ENCODE measurements at places on chromosomes 7 and 10. TPM values are rescaled to one million over a fixed set of nuclear protein-coding genes. Genes with fewer than 3 reads are reported as not detected.

Gene GIMAP8
- not detected for total RNA-seq

Gene ZNF783
- 50.0 TPM for total RNA-seq

Gene NRP1
- total RNA-seq, result 0.71 TPM

Gene SEC61A2
- total RNA-seq, result 6.6 TPM

Gene LRMDA
- not detected for total RNA-seq

- no peak for DNase-seq
- no peaks in the 10 kb centered on the region for H3K27me3 ChIP-seq
- H3K4me1 ChIP-seq, result peaks cover 3% of the 10 kb centered on the region
- no peaks in the 10 kb centered on the region for H3K36me3 ChIP-seq
- H3K4me3 ChIP-seq, result no peak overlapping the region
Measured at GRCh38 chr10:112952282-112953173, 2.5 kb downstream of the TCF7L2 start.

GRCh38 chr7:152459724-152460251, 24.0 kb upstream of the KMT2C start:
- H3K36me3 ChIP-seq, result no peaks in the 10 kb centered on the region
- DNase-seq, result peak; percentile 45
- peaks cover 4% of the 10 kb centered on the region for H3K4me1 ChIP-seq
- no peaks in the 10 kb centered on the region for H3K27me3 ChIP-seq

DNA sequence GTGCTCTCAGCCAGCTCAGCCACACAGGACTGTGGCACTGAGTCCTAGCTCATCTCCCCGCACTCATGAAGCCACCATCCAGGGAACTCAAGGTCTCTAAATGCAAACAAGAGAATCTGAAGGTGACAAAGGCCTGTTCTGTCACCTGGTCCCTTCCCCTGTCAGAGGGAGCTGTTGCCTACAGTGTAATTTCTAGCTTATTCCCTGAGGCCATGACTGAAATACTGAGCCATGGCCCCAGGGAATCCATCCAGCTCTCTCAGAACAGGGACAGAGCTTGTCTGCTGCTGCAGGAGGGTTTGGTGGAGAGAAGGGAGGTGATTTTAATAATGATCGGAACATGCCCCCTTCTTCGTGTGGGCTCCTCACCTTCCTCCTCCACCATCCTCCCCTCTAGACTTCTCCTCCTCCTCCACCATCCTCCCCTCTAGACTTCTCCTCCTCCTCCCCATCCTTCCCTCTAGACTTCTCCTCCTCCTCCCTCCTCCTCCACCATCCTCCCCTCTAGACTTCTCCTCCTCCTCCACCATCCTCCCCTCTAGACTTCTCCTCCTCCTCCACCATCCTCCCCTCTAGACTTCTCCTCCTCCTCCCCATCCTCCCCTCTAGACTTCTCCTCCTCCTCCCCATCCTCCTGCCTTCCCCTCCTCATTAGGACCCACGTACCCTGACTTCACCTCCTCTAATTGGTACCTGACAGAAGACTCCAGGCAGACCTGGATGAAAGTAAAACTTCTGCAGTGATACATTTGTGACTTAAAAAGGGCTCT, 338.0 kb upstream of the MKI67 start:
- H3K4me1 ChIP-seq, result no peaks in the 10 kb centered on the region
- H3K27ac ChIP-seq, result no peak overlapping the region
- no peaks in the 10 kb centered on the region for H3K27me3 ChIP-seq

DNA sequence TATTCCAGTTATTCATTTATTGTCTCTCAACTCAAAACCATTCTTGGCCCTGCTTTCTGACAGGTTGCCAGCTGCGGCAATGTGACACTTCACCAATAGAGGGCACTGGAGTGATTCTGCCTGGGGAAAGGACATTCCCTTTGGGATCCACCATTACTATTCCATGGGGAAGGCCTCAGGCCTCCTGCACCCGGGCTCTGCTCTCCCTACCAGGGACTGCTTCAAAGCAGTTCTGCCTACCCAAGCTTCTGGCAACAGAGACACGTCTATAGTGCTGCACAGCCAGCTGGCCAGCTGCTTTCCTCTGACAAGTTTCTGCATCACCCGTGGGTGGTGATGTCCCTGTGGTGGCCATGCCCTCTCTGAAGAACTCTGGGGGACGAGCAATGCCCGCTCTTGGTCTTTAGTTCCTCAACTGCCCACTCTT, 163.8 kb downstream of the ELMO1 start:
- H3K27ac ChIP-seq, result no peak overlapping the region
- peak; percentile 49 for DNase-seq
- H3K36me3 ChIP-seq, result no peaks in the 10 kb centered on the region
- peaks cover 37% of the 10 kb centered on the region for H3K4me1 ChIP-seq
- H3K4me3 ChIP-seq, result no peak overlapping the region

DNA sequence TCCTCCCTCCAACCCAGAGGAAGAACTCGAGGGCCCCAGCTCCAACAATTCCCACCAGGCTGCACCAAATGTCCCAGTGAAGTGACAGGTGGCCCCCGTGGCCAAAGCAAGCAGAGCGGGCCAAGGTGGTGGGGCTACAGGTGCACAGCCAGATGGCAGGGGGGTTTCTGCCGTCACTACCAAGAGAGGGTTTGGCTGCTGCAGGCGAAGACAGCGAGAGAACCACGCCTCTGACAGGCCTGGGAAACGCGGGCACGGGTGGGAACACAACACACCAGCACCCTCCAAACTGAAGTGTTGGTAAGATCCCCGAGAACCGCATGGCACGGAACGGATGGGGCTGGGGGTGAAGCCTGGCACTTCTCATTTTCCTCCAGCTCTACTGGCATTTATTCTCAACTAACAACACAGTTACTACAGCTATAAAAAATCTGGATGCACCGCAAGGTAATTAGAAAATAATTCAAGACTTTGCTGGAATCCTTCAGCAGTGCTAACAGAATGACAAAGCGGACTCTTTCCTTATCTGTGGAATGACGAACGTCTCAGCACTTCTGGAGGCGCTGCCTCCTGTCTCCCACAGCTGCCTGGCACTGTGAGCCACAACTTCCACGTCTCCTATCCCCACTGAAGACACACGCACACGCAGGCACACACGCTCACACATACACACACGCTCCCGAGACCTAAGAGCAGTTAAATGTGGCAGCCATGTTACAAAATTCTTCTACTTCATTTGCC, 167.9 kb downstream of the TCERG1L start:
- H3K4me3 ChIP-seq, result no peak overlapping the region
- H3K27ac ChIP-seq, result no peak overlapping the region
- no peak for DNase-seq
- no peaks in the 10 kb centered on the region for H3K36me3 ChIP-seq
- no peaks in the 10 kb centered on the region for H3K27me3 ChIP-seq

DNA sequence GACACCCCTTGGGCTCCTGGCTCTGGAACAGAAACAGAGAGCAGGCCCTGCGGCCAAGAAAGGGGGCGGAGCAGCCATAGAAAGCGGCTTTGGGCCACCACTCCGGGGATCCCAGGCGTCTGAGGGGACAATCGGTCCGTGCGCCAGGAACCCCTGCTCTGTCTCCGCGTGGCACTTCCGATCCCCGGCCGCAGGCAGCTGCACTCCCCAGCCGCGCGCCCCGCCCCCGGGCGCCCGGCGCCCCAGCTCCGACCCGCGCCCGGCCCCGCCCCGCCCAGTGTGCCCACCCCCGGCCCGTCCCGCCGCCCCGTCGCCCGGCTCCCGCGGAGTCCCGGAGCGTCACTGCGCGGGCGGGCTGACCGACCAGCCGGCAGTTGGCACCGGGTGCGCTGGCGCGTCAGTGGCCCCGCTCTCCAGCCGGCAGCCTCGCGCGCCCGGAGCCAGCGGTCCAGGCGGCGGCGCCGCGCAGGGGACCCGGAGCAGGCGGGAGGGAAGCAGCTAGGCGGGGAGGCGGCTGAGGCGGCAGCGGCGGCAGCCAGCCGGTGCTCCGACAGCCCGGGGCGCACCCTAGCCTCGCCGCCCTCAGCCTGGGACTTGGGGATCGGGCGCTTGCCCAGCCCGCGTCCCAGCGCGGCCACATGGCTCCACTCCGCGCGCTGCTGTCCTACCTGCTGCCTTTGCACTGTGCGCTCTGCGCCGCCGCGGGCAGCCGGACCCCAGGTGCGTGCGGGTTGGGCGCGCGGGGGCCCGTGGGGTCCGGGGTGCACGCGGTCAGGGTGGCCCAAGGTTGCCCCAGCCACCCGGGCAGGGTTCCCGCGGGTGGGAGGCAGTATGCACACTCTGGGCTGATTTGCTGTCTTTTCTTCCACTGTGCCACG, at the start of gene ADAMTS14:
Gene ADAMTS14 (plus strand): TSS at position 342 of the 878 bp plus-strand sequence. CDS start 297 bp downstream, at position 639.
- no peaks in the 10 kb centered on the region for H3K36me3 ChIP-seq
- H3K4me1 ChIP-seq, result no peaks in the 10 kb centered on the region
- no peak within 1 kb of the TSS for H3K27ac ChIP-seq
- H3K27me3 ChIP-seq, result no peaks in the 10 kb centered on the region
- H3K4me3 ChIP-seq, result no peak within 1 kb of the TSS

- no peaks in the 10 kb centered on the region for H3K27me3 ChIP-seq
- H3K27ac ChIP-seq, result no peak overlapping the region
- H3K4me1 ChIP-seq, result no peaks in the 10 kb centered on the region
- no peak overlapping the region for H3K4me3 ChIP-seq
- no peaks in the 10 kb centered on the region for H3K36me3 ChIP-seq
- DNase-seq, result no peak
Measured at GRCh38 chr7:81623251-81623855, 146.5 kb downstream of the HGF start.

DNA sequence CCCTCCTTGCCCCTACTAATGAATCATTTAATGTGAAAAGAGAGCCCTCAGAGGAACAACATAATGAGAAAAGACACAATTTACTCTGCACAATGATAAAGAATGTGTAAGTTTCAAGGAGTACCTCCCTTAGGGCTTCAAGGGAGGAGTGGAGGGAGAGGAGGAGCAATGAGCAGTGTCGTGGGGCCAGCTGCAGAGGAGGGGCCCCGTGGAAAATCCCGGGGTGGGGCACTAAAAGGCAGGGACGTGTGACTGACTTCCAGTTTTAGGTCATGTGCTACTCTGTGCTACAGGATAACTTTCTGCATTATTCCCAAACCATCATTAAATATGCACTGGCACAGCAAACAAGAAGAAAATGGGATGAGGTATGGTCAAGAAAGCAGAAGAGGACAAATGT, 108.1 kb downstream of the ANLN start:
- H3K4me3 ChIP-seq, result no peak overlapping the region
- H3K4me1 ChIP-seq, result no peaks in the 10 kb centered on the region
- H3K27ac ChIP-seq, result no peak overlapping the region
- H3K27me3 ChIP-seq, result no peaks in the 10 kb centered on the region
- no peak for DNase-seq

DNA sequence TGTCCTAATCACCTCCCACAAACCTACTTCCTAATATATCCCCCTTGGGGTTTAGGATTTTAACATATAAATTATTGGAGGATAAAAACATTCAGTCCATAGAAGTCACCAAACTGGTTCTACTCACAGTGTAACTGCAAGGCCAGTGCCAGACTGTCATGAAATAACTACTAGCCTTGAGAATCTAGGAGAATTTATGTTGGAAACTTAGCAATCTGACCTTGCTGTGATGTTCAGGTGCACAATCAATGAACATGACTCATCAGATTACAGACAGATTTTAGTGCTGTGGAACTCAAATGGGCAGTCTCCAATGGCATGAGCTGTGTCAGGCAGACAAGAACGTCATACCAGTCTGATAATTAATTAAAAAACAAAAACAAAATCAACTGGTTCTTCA, 571.4 kb upstream of the IGFBP3 start:
- DNase-seq, result no peak
- no peaks in the 10 kb centered on the region for H3K4me1 ChIP-seq
- no peaks in the 10 kb centered on the region for H3K27me3 ChIP-seq
- H3K36me3 ChIP-seq, result no peaks in the 10 kb centered on the region
- H3K27ac ChIP-seq, result no peak overlapping the region

DNA sequence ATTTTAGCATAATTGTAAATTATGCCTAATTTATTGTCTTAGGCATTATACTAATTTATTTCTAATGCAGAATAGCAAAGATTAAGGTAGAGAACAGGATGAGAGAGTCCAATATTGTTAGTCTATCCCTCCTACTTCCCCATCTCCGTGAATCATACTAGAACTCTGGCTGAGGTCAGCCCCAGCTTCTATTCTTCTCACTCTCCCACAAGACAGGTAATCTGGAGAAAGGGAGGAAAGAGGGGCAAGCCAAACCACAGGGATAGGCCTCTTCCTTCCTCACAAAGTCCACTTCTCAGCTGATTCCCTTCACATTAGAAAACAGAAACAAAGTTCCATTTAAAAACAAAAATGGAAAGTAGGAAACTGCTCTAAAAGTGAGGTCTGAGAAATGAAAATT, 117.5 kb upstream of the LAMB4 start:
- DNase-seq, result no peak
- no peaks in the 10 kb centered on the region for H3K4me1 ChIP-seq
- H3K36me3 ChIP-seq, result no peaks in the 10 kb centered on the region
- no peak overlapping the region for H3K27ac ChIP-seq
- no peaks in the 10 kb centered on the region for H3K27me3 ChIP-seq

- DNase-seq, result no peak
- no peak overlapping the region for H3K4me3 ChIP-seq
- no peaks in the 10 kb centered on the region for H3K4me1 ChIP-seq
- H3K36me3 ChIP-seq, result no peaks in the 10 kb centered on the region
- H3K27ac ChIP-seq, result no peak overlapping the region
Measured at GRCh38 chr10:70761031-70761601, 24.1 kb downstream of the TBATA start.

Measured in Karpas-422 (cell line).